ENCODE measurements at places on chromosomes 13 and 19.

- no peak for DNase-seq
These were observed 24.7 kb downstream of the IRS2 start for GRCh38 chr13:109761695-109762094.

DNA sequence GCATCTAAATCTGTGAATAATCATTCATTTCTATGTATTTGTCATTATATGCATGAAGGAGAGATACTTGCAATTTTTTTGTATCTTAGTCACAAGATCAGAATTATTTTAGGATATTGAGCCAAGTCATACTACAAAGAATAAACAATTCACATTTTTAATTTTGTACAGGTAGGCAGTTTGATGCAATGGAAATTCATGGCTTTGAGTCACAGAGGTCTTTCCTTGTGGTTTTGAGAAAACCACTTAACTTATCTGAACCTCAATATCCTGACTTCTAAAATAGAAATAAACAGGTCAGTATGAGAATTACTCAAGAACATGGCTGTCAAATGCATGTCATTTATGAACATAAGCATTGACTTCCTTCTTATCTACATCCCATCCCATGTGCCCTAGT is 221.4 kb upstream of the SLC10A2 start:
- peak; percentile 0 for DNase-seq

DNA sequence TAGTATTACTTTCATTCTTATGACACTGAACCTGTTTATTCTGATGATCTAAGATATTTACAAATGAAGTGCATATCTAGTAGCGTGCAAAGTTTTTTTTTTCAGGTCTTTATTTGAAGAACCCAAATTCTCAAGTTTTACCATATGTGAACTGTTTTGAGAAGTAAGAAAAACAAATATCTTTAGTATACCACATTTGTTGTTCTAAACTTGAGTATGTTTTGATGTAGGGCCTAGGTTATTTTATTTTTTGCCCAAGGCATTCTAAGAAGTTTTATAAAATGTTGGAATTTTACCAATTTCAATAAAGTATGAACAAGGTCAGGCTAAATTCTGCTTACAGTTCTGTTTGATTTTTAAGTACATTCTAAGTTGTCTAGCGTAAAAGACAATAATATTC is 213.5 kb downstream of the PCCA start:
- no peak for DNase-seq

GRCh38 chr19:54459282-54460229 is 4.0 kb downstream of the LENG9 start:
- DNase-seq: no peak

DNA sequence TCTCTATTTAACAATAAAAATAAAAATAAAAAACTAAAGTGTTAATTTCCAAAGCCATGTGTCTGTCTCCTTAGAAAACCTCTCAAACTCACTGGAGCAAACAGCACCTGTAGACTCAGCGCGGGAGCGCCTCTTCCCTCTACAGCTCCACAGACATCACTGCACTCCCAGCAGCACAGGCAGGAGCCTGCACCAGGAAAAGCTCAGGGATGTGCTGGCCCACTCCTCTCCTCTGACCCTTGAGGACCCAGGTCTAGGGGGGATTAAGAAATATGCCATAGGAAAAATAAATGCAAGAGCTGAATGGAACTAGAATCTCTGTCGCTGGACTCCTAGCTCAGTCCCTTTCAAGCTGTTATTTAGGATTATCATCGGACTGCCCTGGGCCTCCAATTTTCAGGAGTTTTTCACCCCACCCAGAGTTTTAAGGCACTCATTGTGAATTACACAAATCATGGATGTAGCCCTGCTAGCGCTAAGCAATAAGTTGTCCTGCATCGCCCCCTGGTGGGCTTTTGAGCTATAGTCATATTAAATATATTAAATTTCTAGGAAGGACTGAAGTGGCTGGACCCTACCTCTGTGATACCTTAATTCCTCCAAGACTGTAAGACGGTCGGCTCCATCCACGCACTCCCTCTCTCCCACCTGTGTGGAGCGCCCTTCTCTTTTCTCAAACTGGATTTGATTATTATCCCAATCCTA is 333.9 kb downstream of the UQCRFS1 start:
- DNase-seq: peak; percentile 76

GRCh38 chr13:40984668-40985366 is 34.3 kb downstream of the ELF1 start:
- DNase-seq: no peak

- peak; percentile 54 for DNase-seq
These were observed at the start of gene PRKCG for GRCh38 chr19:53881482-53882390. PRKCG (plus strand) TSS chr19:53882197; CDS start chr19:53882495, 298 bp downstream.

DNA sequence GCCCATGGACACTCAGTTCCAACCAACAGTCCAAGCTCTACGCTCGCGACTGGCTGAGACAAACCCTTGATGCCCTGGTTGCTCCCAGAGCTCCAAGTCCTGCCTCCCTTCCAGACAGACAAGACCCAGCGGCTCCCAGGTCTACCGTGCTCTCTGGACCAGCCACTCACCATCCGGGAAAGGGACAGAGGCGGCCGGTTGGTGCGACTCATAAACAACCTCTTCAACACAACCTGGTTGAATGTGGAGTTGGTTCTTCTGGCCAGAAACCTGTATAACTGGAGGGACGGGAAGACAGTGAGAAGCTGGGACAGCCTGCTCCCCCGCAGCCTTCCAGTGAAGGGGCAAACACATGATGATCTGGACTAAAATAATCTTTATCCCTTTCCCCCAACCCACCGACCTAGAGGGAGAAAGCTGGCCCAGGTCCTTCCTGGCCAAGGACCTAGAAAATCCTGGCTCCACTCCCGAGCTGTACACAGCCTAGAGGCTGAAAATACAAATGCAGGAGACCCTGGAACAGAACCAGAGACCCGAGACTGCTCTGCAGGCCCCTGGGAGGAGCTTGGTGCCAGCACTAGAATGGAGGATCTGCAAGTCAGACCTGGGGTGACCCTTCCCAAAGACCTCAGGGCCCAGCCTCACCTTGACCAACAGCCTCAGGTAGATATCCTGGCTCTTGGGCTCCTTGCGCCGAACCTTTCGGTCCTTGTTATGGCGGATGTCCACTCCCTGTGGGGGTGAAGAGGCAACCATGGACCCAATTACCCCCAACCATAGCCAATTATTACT is 1.6 kb downstream of the RPL18 start:
- DNase-seq: peak; percentile 31

GRCh38 chr13:32124743-32125142 is 93.2 kb downstream of the FRY start:
- no peak for DNase-seq

GRCh38 chr19:38842439-38843174 is 7.2 kb downstream of the HNRNPL start:
- no peak for DNase-seq

Measured in ELR (cell line).